ENCODE measurements at places on chromosomes 2 and 18.

GRCh38 chr2:190714958-190715357, 66.1 kb downstream of the NAB1 start:
- no peak for DNase-seq

GRCh38 chr2:217972490-217972889, 30.3 kb downstream of the TNS1 start:
- DNase-seq: no peak

DNA sequence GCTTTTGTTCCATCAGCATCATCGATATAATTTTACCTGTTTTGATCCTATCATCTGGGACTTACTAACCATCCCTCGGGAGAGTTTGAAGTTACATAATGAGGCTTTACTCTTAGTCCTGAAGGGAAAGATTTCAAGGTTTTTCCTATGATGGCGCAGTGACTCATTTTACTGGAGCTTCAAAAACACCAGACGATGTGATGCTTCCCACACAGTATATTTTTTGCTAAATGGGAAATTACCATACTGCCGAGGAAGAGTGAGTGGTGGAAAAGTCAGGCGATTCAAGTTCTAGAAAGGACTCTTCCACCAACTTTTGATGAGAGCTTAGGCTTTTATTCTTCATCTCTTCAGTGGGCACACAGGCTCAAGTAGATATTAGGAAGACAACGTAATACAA, 44.6 kb upstream of the GCG start:
- DNase-seq: no peak

- DNase-seq: no peak
Measured at GRCh38 chr18:47050468-47050867, 15.0 kb upstream of the ELOA2 start.

DNA sequence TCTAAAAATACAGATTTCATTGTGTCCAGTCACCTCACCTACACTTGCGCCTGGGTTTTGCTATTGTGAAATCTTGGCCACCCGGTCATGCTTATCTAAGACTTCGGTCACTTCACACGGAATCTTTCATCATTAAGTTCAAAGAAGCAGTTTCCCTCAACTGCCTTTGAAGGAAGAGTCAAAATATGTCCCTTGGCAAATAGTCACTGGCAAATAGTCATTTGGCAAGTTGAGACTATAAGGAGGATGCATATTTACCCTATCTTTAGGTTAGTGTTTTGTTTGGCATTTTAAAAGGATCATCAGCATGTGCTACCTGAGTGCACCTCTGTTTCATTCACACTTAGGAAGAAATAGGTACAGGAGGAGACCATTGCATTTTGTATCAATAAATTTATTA, 95.9 kb downstream of the FEZ2 start:
- no peak for DNase-seq

GRCh38 chr2:20573620-20574422, 77.1 kb downstream of the HS1BP3 start:
- no peak for DNase-seq

DNA sequence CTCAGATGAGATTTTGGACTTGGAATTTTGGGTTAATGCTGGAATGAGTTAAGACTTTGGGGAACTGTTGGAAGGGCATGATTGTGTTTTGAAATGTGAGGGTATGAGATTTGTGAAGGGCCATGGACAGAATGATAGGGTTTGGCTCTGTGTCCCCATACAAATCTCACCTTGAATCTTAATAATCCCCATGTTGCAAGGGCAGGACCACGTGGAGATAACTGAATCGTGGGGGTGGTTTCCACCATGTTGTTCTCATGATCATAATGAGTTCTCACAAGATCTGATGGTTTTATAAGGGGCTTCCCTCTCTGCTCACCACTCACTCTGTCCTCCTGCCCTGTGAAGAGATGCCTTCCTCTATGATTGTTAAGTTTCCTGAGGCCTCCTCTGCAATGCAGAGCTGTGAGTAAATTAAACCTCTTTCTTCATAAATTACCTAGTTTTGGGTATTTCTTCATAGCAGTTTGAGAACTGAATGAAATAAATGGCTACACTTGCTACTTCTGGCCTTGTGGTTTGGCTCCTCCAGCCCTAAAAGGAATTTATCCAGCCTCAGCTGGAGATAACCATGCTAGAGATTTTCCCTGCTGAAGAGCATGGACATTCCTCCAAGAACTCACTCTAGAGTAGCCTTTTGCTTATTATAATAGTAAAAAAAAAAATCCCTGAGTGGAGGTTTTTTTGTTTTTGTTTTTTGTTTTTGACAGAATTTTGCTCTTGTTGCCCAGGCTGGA, 144.3 kb upstream of the TFPI start:
- no peak for DNase-seq

- no peak for DNase-seq
Measured at GRCh38 chr2:15630121-15630977, 38.7 kb downstream of the DDX1 start.

DNA sequence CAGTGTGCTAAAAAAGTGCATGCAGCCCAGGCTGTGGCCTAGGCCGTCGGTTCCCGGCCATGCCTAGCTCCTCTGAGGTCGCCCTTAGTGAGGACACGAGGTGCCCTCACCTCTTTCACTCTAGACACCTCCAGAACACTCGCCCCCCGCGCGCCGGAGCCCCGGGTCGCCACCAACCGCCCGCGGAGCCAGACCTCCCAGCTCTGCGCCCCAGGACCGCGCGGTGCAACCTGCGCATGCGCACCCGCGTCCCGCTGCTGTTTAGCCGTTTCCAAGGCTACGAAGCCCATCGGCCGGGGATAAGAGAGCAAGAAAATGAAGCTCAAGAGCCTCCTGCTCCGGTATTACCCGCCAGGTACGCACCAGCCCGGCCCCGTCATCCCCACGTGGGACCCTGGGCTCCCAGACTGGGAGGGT, at the start of gene DAW1:
Gene DAW1, plus strand, starts transcription at position 257 of the 417 bp plus-strand sequence. Its CDS starts 59 bp downstream, at position 316.
- peak; percentile 52 for DNase-seq

DNA sequence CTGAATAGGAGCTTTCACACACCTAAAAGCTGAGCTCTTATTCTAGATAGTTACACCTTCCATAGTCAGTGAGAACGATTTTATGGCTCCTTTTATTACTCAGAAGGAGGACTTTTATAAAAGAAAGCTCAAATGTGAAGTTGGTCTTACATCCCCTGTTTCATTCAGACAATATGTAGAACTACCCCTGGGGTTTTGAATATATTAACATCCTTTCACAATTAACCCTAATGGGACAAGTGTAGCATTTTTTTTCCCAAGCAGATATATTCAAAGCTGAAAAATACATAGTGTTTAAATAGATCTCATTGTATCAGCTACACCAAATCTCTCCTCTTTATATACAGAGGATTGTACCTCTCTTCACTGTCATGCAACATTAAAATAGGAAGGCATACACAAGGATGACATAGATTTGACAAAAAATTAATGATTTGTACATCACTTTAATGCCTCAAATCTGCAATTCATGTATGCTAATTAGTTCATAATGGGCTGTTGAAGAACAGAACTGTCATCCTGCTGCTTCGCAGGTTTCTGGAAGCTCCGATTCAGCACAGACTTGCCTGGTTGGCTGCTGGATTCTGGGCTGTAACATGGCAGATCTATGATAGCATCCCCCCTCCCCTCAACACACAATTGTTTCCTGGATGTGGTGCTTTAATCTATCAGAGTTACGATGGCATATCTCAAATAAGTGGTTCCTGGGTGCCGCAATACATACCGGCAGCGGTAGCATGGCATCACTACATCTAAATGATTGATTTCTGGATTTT, 129.7 kb upstream of the PARD3B start:
- no peak for DNase-seq

DNA sequence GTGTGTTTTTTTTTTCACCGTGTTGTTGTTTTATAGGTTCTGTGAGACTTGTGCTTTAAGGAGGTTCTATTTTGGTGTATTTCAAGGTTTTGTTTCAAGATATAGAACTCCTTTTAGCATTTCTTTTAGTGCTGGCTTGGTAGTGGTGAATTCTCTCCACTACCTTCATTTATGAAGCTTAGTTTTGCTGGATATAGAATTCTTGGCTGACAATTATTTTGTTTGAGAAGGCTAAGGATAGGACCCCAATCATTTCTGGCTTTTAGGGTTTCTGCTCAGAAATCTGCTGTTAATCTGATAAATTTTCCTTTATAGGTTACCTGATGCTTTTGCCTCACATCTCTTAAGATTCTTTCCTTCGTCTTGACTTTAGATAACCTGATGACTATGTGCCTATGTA, 66.8 kb downstream of the MSTN start:
- no peak for DNase-seq

- no peak for DNase-seq
Measured at GRCh38 chr2:233112329-233112728, 52.2 kb downstream of the INPP5D start.

DNA sequence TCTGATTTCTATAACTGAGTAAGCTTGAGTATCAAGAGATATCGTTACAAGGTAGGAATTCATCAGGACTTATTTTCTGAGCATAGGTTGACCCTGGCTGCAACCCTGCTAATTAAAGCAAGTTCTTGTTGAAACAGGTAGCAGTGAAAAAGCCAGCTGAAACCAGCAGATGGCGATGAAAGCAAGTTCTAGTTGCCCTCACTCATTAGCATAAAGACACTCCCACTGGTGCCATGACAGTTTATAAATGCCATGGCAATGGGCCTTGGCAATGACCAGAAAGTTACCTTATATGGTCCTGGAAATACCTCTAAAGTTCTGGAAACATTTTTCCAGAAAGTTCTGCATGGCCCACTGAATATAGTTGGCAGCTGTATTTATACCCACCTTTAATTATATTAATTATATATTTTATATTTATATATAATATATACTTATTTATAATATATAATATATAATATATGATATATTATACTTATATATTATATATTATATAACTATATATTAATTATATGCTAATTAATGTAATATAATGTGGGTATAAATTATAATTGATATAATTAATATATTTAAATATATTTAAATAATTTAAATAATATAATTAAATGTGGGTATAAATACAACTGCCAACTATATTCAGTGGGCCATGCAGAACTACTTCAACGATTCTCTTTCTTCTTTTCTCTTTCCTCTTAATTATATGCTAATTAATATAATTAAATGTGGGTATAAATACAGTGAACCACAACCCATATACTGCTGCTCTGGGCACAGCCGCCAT, 188.0 kb downstream of the CDH7 start:
- peak; percentile 14 for DNase-seq

DNA sequence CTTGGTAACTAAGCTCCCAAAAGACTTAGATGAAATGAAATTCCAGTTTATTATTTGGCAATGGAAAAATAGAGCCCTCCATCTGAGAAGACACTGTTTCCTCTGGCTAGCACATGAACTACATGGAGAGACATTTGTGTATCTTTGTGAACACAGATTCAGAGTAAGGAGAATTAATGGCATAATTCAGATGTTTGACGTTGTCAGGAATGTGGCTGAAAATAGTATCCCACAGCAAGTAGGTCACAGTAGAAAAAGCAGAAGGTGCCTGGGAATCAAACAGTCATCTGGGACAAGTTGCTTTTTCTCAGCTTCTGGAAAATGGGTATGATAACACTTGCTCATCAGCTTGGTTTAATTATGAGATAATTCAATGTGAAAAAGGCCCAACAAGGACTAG, 288.6 kb downstream of the PTPRM start:
- DNase-seq: no peak

DNA sequence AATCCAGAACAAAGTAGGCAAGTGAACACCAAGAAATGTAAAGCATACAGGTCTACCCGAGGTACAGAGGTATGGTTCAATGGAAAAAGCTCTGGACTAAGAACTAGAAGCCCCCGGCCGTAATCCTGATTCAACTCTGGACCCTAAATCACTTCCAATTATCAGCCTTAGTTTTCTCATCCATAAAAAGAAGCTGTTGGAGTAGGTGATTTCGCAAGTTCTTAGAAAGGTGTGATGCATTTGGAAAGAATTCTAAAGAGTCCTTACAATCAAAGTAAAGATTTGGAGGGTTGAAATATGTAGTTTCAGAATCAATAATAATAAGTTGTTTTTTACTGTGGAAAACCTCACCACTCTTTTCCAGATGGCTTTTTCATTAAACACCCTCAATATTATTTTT, 622.1 kb upstream of the ID2 start:
- DNase-seq: no peak

- no peak for DNase-seq
Measured at GRCh38 chr2:168392024-168392423, 64.0 kb upstream of the CERS6 start.

- no peak for DNase-seq
Measured at GRCh38 chr18:57981308-57982028, 62.6 kb upstream of the NEDD4L start.

Data from Caki2 (cell line).